ENCODE measurements at places on chromosomes 5 and 9. TPM values are rescaled to one million over a fixed set of nuclear protein-coding genes. Genes with fewer than 3 reads are reported as not detected.

The TRAF1 gene
- total RNA-seq = 4.2 TPM

The PCDHB16 gene
- total RNA-seq = not detected

The PCDHGA6 gene
- total RNA-seq = 0.29 TPM

The SPATA31E1 gene
- total RNA-seq = not detected

The PHF24 gene
- total RNA-seq = 0.09 TPM

The ENTPD2 gene
- total RNA-seq = 1.0 TPM

The PAX5 gene
- not detected for total RNA-seq

The PTGS1 gene
- 1.6 TPM for total RNA-seq

The ITGA2 gene
- total RNA-seq = 16.6 TPM

The C9orf153 gene
- 0.14 TPM for total RNA-seq

The ZNF169 gene
- 1.7 TPM for total RNA-seq

The LCN15 gene
- total RNA-seq = 0.26 TPM
